Activated CD8-positive, alpha-beta memory T cell treated with anti-CD3 and anti-CD28 coated beads, Interleukin-2, amount 10 ng/mL, durations not matched to agents 7 days and 5 days (primary cell): ENCODE measurements at places on chromosomes 7 and 10.

DNA sequence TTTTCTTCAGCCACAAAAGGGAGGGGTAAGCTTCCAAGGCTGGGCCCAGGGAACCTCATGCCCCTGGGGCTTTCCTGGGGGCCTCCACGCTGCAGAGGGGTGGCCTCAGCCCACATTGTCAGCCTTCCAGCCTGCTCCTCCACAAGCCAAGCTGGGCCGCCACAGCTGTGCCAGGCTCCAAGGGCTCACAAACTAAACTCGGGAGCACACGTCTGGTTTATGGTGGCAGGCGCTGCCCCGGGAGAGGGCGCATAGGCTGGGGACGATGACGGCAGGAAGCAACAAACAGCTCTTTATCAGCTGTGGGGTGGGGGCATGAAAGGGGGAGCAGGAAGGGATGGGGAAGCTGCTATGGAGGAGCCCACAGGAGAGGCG is 6.3 kb upstream of the CDH23 start:
- no peak for DNase-seq

DNA sequence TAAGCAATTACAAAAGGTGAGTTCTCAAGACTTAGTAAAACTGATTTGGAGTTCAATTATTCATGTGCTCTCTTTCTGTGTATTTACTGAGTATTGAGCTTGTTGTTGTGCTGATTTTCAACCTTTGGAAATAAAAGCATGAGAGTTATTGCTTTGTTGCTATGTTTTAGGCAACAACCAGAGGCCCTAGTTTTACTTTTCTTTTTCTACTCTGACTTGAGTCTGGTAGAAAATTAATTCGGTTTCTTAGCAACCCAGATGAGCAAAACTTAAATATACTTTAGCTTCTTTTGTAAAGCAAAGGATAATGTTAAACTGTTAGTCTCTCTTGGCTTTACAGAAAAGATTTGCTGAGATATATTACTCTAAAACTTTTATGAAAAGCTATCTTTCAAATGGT is 66.4 kb upstream of the SCIN start:
- DNase-seq = no peak

DNA sequence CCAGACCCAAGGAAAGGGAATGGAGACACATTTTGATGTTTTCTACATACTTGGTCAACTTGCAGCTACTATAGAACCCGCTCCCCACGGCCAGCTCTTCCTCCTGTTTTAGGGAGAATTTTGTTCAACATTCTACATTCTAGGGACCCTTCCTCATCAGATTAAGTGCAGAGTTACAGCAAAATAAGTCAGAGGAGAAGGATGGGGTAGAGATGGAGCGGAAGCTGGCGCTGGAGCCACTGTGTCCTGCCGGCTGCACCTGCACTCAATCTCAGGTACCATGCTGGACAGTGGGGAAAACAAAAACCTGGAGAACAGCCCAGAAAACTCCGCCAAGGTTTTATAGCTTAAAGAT is 79.4 kb upstream of the EN2 start:
- DNase-seq = no peak

DNA sequence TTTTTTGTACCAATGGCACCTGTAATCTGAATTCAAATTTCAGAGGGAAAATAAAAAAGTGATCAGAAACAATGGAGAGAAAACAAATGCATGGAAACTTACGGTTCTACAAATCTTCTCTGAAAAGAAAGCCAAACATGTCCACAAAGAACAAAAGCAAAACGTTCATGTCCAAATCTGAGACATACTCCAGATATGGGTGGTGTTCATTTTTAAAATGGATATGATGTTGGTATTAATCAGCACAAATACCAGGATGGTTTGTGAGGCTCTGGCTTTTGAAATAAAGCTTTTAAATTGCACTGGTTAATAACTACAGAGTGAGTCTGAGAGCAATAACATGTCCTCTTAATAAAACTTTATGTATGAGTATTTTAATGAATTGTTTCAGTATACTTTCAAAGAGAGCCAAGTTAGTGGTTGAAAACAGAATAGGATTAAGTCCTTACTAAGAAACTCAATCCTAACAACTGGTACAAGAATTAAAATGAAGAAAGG is 366.4 kb downstream of the INHBA start:
- DNase-seq = no peak

- DNase-seq = no peak
These were observed 239.0 kb downstream of the DNAJB9 start for GRCh38 chr7:108808549-108809266.

DNA sequence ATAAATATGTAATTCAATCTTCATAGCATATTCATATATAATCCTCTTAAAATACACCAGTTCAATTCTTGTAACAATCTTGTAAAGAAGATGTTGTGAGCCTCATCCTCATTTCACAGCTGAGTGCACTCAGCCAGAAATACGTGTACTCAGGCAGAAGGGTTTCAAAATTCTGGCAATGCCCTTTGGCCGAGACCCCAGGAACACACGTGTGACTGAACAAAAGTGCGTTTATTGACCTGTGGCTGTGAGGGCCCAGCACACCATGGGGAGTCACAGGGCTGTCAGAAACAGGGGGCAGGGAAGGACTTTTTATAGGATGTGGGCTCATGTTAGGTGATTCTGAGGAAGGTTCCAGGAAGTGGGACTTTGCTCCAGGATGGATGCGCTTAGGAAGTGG is 21.5 kb downstream of the GIMAP8 start:
- no peak for DNase-seq

DNA sequence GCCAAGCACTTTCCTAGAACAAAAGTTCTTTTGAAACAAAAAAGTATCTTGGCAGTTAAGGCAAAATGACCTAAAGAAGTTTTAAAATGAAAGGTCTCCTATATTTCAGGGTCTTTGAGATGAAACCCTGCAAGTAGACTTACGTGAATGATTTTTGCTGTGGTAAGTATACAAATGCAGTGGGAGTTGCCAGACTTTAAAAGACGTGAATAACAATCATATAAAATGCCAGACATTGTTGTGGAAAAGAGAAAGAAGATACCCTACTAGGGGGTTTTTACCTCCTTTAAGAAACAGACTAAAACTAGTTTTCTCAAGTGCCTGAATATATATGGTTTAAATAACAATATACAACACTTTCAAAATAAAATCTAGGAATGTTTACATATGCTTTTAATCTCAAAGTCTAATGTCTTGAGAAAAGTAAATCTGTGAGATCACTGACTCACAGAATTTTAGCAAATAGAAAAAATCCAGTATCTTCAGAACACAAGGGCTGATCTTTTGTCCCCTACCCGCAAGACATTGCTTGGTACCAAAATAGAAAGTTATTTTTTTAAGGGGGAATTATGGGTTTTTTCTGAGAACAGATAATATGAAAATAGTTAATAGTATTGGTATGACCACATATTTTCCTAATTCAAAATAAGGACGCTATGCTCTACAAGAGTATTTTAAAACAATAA is 29.5 kb downstream of the LRRC17 start:
- DNase-seq = no peak

GRCh38 chr7:50147951-50148808 is 55.1 kb upstream of the ZPBP start:
- no peak for DNase-seq

- peak; percentile 22 for DNase-seq
These were observed 130.4 kb downstream of the PFKFB3 start for GRCh38 chr10:6333086-6333485.

GRCh38 chr7:118079369-118079768 is 104.6 kb upstream of the LSM8 start:
- DNase-seq = no peak

- no peak for DNase-seq
These were observed 824.5 kb downstream of the TYW1 start for GRCh38 chr7:67821116-67821515.

- DNase-seq = peak; percentile 48
These were observed 30.2 kb upstream of the ANKRD2 start for GRCh38 chr10:97542169-97543024.

GRCh38 chr7:85081392-85081791 is 105.5 kb downstream of the SEMA3D start:
- DNase-seq = no peak

- no peak for DNase-seq
These were observed 63.4 kb downstream of the HPSE2 start for GRCh38 chr10:99172128-99172738.

- DNase-seq = no peak
These were observed 1.8 kb downstream of the CCM2 start for GRCh38 chr7:45001826-45002225.

- no peak for DNase-seq
These were observed 223.0 kb downstream of the AHR start for GRCh38 chr7:17521437-17521836.

GRCh38 chr7:2539031-2539911 is 16.1 kb downstream of the BRAT1 start:
- no peak for DNase-seq

DNA sequence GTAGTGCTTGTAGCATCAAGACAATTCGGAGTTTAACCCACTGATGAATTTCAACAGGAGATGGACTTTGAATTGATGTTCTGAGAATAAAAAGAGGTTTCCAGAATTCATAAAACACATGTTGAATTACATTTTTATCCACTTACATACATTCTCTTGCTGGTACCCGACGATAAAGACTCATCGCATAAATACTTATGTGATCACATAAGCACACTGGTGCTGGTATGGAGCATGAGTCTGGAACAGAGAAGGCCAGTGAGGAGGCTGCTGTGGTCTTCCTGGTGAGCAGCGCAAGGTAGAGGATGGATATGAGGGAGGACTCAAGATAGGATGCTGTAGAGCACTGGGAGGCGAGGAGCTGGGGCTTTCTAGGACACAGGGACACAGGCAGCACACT is 109.0 kb downstream of the RNF216 start:
- no peak for DNase-seq

DNA sequence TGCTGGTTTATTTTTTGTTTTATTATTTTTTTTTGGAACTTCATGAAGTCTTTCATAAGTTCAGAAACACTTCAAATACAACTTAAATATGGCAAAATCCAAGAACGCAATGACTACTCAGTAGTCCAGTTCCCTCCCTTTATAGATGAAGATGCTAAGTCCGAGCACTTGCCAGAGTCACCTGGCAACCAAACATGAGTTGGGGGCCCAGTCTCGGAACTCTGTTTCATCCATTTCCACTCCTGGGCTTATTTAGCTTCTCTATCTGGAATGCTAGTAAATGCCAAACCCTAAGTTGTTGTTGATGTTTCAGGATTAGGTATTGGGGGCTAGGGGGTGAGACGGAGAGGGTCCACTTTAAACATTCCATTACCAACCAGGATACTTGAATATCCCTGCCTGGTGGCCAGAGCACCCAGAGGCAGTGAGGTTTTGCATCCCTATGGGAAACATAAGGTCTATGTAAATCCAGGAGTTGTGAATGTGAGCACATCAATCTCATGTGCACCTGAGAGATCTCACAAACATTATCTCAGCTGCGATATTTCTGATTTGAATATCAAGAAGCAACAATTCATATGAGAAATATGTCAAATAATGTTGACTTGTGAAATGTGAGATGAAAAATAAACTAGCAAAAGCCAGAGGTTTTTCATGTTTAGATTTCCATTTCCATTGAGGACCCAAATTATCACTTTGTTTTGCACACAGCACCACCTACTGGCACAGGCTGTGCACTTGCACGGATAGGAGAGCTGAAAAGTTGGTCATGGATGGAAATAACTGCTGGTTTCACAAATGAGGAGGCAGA is 129.3 kb downstream of the PKD1L1 start:
- DNase-seq = peak; percentile 59

- DNase-seq = no peak
These were observed 27.0 kb upstream of the UBN2 start for GRCh38 chr7:139203992-139204391.

GRCh38 chr10:124594240-124594639 is 132.6 kb downstream of the LHPP start:
- DNase-seq = no peak

- no peak for DNase-seq
These were observed 533.8 kb upstream of the CNTNAP2 start for GRCh38 chr7:145582742-145583303.

DNA sequence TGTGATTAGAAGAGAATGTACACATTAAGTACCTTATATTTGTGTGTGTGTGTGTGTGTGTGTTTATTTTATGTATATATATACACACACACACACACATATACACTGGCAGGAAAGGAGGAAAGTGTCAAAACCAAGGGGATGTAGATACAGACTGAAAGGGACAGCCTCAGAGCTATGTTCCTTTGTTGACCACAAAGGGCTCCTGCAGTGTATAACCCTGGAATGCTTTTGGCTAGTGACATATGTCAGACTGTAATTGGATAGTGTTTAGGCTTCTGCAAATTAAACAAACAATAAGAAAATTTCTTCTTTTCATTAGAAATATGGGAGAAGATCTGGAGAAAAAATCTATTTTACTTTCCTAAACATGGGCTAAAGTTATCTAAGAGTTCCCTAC is 15.9 kb downstream of the GBF1 start:
- no peak for DNase-seq

- no peak for DNase-seq
These were observed 74.5 kb downstream of the AFAP1L2 start for GRCh38 chr10:114329634-114330365.

GRCh38 chr10:18140149-18140956 is at the start of gene CACNB2:
TSS of gene CACNB2 (plus strand) at chr10:18140424.
- DNase-seq = no peak

DNA sequence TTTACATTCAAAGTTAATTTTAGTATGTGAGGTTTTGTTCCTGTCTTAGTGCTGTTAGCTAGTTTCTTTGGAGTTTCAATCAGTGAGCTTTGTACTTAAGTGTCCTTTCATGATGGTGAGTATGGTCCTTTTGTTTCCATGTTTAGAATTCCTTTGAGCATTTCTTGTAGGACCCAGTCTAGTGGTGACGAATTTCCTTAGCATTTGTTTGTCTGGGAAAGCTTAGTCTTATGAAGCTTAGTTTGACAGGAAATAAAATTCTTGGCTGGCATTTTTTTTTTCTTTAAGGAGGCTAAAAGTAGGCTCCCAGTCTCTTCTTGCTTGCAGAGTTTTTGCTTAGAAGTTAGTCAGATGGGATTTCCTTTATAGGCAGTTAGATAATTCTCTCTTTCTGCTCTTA is 209.2 kb upstream of the SEMA3C start:
- no peak for DNase-seq

DNA sequence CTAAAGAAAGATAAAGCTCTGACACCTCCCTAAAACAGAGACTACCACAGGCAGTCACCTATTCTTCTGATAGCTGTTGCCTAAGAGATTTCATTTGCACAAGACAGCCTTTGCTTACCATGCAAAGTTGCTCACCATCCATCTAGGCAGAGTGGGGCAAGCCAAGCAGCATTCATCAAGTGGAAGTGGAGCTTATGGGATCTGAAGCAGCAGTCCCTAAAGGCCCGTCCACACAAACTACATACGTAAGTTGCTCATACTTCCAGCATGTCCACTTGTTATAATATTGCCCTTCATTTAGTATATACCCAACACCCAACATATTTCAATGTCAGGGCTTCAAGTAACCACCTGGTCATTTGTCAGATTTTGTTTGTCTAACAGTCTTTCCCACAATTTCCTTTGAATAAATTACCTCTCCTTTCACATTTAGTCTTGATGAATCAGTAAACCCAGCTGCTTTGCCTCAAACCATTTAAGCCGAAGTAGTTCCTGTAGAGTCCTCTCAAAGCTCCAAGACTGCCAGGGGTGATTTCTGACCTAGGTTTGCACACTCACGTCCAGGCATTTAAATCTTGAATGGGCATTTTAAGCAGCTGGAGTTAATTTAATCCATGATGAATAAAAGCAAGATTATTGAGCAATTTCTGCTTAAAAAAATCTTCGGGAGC is 67.9 kb downstream of the ATAD1 start:
- DNase-seq = no peak
